T-helper 1 cell treated with Interleukin-12 subunit alpha and Interleukin-12 subunit beta and Interleukin-4 antibody, amounts not matched to agents 30 ng/mL and 1 ng/mL, for 36 hours (primary cell): ENCODE measurements at places on chromosomes 3 and 15. TPM values are rescaled to one million over a fixed set of nuclear protein-coding genes. Genes with fewer than 3 reads are reported as not detected.

Gene TEX264
- total RNA-seq: 62.0 and 66.2 TPM in 2 replicates

Gene BOC
- total RNA-seq: 0.37 and 0.54 TPM in 2 replicates

Gene PIGZ
- 1.4 and 2.2 TPM in 2 replicates for total RNA-seq

Gene SLC22A14
- total RNA-seq: not detected in 2 replicates

Gene EPHB1
- total RNA-seq: 8.1 TPM in 2 replicates

Gene EXD1
- not detected in 2 replicates for total RNA-seq

Gene FANCD2OS
- not detected in 2 replicates for total RNA-seq

Gene TMCO5A
- total RNA-seq: not detected in 2 replicates

Gene GOLGA8J
- total RNA-seq: 0.74 TPM in 1 of 2 replicates, not detected in the other

Gene GOLGA8G
- total RNA-seq: not detected in 2 replicates

Gene SPINK8
- total RNA-seq: not detected in 2 replicates

Gene CAPN3
- 4.5 and 4.8 TPM in 2 replicates for total RNA-seq

Gene SPINT1
- 4.5 and 4.7 TPM in 2 replicates for total RNA-seq

Gene C3orf49
- total RNA-seq: not detected in 2 replicates

Gene ADIPOQ
- not detected in 2 replicates for total RNA-seq

Gene MUC20
- total RNA-seq: 7.0 and 9.6 TPM in 2 replicates

Gene TRPM1
- total RNA-seq: not detected in 2 replicates

Gene FRMD4B
- total RNA-seq: 49.0 and 49.1 TPM in 2 replicates

Gene FOXB1
- 1.4 and 1.6 TPM in 2 replicates for total RNA-seq

Gene HTD2
- total RNA-seq: 5.3 and 6.3 TPM in 2 replicates

Gene TGM4
- not detected in 2 replicates for total RNA-seq

Gene MUSTN1
- 0.59 and 3.0 TPM in 2 replicates for total RNA-seq

Gene MORC1
- total RNA-seq: not detected in 2 replicates

Gene CELF6
- 0.98 and 1.1 TPM in 2 replicates for total RNA-seq
